ENCODE measurements at places on chromosomes 13 and 19.

DNA sequence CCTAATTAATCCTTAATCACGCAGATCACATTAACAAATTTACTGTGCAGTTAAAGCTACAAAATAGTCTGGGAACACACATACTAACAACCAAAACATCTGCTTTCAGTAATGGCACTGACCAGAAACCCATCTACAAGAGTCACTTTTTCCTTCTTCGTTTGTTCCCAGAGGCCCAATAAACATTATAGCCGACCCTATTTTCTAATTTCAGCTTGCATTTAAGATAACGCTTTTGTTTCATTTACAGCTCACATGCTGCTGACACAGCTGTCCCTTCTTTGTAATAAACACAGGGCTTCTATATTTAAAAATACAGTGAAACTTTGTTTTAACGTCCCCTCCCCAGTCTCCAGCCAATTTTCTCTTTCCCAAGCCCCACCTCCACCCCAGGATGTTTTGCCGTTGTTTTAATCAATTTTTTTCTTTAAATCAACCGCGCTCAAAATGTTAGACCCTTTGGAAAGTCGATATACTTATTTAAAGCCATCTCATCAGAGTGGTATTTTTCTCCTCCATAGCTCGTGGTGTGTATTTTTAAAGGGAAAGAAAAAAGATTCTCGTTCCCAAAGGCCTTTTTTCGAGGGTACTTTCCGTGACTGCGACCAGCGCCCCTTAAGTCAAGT lies 1.7 kb upstream of the WBP4 start:
- no peak for DNase-seq

DNA sequence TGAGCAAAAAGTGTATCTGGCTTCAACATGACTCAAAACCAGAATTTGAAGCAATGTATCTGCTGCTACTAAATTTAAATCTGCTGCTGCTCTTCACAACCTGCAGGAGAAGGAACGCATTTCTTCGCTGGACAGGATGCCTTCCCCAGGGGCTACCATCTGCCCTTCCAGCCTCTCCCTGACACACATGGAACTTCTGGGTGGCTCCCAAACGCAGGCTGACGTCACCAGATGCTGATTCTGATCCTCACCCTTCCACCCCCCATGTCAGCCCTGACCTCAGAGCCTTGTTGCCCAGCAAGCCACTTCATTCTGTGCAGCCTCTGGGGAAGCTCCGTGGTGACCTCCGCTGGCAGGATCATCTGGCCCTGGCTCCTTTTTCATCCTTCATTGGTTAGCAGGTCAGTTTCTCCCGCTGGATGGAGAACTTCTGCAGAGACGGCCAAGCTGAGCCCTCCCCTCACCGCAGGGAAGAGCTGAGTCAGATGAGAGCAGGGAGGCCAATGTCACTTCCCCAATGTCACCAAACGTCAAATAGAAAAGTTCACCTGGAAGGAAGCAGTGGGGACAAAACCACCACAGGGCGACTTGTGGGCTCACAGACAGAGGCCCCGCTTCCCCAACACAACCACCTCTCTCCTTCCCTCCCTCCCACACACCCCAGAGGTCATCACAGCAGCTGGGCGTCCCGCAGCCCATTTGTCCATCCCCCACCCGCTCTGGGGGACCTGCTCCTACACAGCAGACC lies 14.0 kb upstream of the RAB20 start:
- peak; percentile 52 for DNase-seq

DNA sequence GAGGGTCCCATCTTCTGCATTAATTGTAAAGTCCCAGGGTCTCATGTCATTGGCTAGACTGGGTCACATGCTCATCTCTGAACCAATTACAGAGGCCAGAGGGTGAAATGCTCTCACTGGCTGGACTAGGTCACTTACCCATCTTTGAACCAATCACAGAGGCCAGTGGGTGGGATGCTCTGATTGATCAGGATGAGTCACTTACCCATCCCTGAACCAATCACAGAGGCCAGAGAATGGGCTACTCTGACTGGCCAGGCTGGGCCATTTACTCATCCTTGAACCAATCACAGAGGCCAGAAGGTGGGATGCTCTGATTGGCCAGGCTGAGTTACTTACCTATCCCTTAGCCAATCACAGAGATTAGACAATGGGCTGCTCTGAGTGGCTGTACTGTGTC lies 5.3 kb downstream of the MISP start:
- peak; percentile 59 for DNase-seq

DNA sequence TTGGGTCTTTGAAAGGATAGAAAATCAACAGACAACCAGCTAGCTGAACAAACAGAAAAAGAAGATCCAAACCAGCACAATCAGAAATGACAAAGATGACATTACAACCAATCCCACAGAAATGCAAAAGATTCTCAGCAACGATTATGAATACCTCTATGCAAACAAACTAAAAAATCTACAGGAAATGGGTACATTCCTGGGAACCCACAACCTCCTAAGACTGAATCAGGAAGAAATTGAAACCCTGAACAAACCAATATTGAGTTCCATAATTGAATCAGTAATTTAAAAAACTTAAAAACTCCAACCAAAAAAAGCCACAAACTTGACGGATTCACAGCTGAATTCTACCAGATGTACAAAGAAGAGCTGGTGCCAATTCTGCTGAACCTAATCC lies 20.9 kb upstream of the C1QTNF9B start:
- DNase-seq, result no peak
